ENCODE measurements at places on chromosomes 2 and 18.

DNA sequence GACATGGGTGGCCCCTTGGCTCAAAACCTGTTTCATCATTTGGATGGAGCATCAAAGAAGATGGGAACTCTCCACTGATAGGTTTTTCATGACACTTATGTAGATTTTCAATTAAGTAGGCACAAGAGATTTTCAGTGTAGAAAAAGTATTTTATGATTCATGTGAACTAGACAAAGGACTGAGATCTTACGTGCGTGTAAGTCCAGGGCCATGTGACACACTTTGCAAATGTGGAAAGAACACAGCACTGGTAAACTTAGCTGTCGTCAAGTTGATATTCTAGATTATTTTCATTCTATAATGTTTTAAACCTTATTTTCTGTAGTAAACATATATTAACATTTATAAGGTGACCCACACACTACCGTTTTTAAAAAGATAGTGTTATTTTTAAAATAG lies 37.4 kb downstream of the RNF144A start:
- DNase-seq, result no peak

DNA sequence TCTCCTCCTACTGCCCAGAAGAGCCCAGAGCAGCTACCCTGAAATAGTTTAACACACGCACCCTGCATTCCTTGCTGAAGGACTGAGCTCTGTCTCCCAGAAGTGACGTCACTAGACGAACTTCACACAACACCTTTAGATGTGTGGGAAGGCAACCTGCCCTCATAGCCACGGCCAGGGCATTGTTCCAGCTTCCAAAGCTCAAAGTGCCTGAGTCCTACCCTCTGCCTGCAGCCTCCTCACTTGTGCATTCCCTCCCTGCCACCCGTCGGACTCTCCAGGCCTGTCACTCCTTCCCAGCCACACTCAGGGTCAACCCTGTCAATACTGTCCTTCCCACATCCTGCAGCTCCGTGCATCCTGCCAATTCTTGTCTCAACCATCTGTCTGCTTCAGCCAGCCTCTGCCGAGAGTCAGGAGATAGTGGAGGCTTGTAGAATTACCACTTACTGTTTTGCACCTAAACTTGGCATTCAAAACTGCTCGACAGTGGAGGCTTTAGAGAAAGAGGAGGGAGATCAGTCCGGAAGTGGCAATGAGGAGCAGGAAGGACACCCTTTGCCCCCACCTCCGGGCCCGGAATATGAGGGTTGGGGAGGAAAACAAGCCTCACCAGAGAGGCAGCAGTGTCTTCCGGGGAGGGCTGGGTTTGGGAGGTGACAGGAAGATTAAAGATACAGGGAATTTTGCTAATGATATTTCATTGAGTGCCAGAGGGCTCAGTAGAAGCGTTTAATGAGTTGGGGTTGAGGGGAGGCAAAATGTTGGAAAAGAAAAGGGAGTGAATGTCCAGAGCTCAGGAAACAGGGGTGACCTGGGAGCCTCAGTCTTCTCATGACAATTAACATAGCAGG lies 72.3 kb upstream of the ATG16L1 start:
- DNase-seq, result no peak

DNA sequence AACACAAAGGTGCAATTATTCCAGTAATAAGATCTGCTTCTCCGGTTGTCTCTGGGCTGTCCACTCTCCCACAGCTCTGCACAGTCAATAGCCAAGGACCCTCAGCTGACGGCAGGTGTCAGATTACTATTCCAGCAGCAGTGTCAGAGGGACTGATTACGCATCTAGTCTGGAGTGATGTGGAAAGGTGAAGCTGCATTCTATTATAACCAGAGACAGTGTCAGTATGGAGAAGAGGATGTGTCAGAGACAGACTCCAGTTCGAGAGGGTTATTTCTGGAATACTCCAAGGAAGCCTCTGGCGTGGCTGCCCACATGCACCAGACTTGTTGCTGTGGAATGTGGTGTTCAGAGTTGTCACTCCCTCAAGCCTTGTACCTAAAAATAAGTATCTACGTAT lies 163.6 kb upstream of the TMEM200C start:
- DNase-seq, result no peak

- DNase-seq, result no peak
These were observed 945.8 kb downstream of the CBLN2 start for GRCh38 chr18:71598374-71598773.

Measured in stimulated activated effector memory CD8-positive, alpha-beta T cell treated with anti-CD3 and anti-CD28 coated beads, Interleukin-12 subunit alpha, Interleukin-12 subunit beta, amount 100 ng/mL, for 72 hours (primary cell).